SK-N-SH (cell line): ENCODE measurements at places on chromosomes 3 and 15. TPM values are rescaled to one million over a fixed set of nuclear protein-coding genes. Genes with fewer than 3 reads are reported as not detected.

GRCh38 chr3:100046986-100047385 is 67.3 kb downstream of the FILIP1L start:
- H3K27me3 ChIP-seq: no peaks in the 10 kb centered on the region
- no peak overlapping the region for H3K4me3 ChIP-seq
- H3K4me1 ChIP-seq: peaks cover 15% of the 10 kb centered on the region
- H3K36me3 ChIP-seq: no peaks in the 10 kb centered on the region
- peak overlapping the region; percentile 52 for H3K27ac ChIP-seq
- DNase-seq: no peak

KLF15 gene
- 0.28 and 0.39 TPM in 2 replicates for polyA plus RNA-seq

- no peaks in the 10 kb centered on the region for H3K27me3 ChIP-seq
- H3K4me1 ChIP-seq: peaks cover 18% of the 10 kb centered on the region
- H3K36me3 ChIP-seq: no peaks in the 10 kb centered on the region
- peak; percentile 10 for DNase-seq
These were observed 125.8 kb upstream of the MEF2A start for GRCh38 chr15:99440029-99440428.

GRCh38 chr15:25385986-25386385 is 52.8 kb downstream of the UBE3A start:
- H3K36me3 ChIP-seq: peaks cover 46% of the 10 kb centered on the region
- no peaks in the 10 kb centered on the region; the same call in 1 of the 2 replicates for H3K4me1 ChIP-seq
- no peak for DNase-seq
- no peak overlapping the region for H3K4me3 ChIP-seq

OXSR1 gene
- polyA plus RNA-seq: 22.3 and 31.9 TPM in 2 replicates
